ENCODE measurements at places on chromosomes 2 and 18.

GRCh38 chr2:151670846-151671597 lies 63.3 kb downstream of the NEB start:
- DNase-seq, result no peak

GRCh38 chr2:45952591-45952990 lies 301.1 kb downstream of the PRKCE start:
- DNase-seq, result no peak

DNA sequence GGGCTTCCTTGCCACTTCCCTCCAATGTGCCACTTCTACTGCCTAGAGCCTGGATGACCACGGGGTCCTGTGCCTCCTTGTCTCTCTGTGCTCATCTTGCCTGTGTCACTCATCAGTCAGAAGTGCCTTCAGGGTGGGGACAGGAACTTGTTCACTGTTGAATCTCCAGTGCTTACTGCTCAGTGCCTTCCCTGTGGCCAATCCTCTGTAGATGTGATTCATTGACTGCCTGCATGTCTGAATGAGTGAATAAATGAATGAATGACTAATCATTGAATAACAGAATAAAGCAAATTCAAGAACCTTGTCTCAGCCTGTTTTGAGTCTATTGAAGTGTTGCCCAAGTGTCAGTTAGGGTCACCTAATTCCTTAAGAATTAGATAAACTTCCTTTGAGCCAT lies 42.3 kb upstream of the FAM136A start:
- DNase-seq, result no peak

- DNase-seq, result no peak
These were observed 36.0 kb downstream of the SULT1C2 start for GRCh38 chr2:108324531-108325255.

DNA sequence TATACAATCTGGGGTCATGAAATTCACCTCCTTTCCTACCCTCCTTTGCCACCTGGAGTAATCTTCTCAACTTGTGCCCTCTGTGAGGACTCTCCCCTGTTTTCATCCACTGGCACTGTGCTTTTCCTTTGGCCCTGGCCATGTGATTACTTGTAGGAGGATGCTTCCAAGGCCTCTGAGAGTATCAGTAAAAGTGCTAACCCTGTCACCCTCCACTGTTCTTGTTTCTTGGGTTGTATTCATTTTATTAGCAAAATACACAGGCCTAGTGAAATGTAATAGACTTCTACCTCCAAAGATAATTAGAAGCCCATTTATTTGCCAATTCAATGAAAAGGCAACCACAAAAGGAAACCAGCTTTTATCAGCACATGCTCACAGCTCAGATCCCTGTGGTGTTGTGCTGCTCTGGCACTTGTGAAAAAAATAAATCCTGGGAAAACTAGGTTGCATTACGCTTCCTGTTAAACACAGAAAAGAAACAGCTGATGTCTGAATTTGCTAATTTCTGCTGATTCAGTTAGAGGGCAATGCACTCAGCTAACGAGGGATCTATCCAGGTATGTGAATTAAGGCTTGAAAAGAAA lies 357.5 kb upstream of the ETAA1 start:
- no peak for DNase-seq

DNA sequence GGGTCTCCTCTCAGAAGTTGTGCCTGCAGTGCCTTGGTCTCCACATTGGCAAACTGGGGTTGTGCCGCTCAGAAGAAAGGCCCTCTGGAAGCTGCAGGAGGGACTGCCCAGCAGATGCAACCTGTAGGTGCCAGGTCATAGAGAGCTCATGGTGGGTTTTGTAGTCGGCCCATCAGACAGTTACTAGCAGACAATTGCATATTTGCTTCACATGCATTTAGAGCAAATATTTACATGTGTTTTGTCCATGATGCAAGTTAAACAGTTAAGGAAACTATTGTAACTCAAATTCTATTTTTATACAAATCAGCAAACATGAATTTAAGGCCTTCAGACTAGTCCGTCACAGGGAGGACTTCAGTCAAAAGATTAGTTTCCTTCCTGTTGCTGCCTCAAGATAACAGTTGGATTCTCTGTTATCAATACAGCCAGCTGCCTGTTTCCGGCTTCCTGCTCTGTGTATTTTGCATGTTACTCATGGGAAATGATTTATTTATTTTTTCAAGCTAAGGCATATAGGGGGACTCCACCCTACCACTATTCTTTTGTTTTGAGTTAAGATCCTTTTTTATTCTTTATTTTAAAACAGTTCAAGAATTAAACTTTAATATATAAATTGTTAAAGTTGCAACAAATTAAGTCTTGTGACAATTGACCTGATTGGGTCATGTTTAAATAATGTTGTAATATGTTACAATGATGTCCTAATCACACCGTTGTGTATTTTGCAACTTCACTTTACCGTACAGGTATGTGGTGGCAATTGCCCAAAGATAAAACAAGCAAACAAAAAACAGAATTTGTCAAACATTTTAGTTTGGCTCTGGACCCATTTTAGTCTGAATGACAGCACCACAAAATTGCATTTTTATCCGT lies 133.5 kb downstream of the SPTBN1 start:
- DNase-seq, result no peak

DNA sequence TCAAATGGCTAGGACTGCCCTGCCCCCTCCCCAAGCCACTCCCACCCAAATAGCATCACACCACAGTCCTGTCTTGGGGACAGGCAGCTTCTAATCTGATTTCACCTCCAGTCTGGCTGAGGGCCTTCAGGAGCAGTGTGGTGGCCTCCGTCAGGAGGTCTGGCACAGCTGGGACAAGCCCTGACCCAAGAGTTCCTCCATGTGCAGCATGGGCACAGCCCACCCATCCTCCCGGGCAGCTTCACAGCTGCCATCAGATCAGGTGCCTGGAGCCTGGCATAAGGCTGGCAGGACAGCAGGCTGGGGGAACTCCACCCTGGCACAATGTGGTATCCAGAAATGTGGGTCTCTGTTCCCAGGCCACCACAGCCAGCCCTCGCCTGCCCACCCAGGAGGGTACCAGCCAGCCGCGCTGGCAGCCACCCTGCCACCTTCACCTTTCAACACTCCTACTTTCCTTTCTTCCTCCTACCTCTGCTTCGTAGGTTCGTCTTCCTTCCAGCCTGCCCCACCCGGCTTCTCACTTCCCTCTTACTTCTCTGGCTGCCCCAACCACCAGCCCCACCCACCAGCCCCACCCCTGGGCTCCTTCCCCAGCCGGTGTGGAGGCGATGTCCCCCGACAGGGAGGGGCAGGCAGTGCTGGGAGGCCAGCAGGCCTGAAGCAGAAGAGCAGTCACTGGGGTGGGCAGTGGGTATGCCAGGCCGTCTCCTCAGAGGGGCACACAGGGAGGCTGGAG lies at the start of gene CAPG:
Gene CAPG (minus strand): TSS at position 522 of the 739 bp plus-strand sequence. CDS start 8,221 bp downstream, outside the sequence.
- no peak for DNase-seq

DNA sequence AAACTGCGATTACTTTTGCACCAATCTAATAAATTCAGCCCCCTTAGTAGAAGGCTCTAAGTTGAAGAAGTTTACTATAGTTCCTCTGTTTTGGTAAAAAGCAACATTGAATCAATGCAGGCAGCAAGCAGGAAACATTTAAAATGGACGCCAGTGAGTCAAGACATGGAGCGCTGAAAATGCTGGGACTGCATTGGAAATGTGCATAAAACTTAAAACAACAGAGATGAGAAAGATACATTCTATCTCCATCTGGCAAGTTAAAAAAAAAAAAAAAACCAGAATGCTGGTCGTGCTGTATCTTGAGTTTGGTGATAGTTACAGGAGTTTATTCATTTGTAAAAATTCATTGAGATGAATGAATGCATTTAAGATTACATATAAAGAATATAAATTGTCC lies 117.0 kb upstream of the TWIST2 start:
- no peak for DNase-seq

DNA sequence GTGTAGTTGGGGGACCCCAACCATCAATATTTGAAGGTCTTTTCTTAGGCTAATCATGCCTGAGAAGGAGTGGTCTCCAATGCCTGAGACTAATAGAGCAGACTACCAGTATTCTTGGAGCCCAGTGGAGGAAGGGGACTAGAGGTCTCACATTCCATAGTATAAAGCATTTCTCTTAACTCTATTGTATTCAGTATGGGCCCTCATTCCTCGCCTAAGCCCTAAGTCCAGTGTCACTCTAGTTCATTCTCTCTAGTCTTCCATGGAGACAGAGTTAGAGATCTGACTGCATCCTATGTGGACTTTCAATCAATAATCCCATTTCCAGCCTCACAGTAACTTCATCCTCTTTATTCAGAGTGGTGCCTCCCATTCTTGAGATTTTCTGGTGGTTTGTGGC lies 29.7 kb upstream of the MAP4K4 start:
- no peak for DNase-seq

- no peak for DNase-seq
These were observed 151.2 kb downstream of the CAPN13 start for GRCh38 chr2:30656079-30656478.

GRCh38 chr2:54133056-54133455 lies 17.6 kb downstream of the ACYP2 start:
- no peak for DNase-seq

DNA sequence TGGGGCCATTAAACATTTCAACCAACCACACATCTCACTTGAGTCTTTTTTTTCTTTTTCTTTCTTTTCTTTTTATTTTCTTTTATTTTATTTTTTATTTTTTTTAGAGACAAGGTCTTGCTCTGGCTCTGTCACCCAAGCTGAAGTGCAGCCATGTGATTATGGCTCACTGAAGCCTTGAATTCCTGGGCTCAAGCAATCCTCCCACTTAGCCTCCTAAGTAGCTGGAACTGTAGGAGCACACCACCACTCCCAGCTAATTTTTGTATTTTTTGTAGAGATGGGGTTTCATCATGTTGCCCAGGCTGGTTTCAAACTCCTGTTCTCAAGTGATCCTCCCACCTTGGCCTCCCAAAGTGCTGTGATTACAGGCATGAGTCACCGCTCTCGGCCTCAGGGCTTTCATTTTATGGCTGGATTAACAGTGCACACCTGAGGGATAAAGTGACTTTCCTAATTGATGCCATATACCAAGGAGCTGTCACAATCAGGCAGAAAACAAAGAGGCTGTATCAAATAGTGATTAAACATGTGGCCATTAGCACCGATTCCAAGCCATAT lies 21.5 kb downstream of the KIAA2012 start:
- no peak for DNase-seq

GRCh38 chr2:217101972-217102371 lies 242.1 kb upstream of the TNP1 start:
- DNase-seq, result no peak

- no peak for DNase-seq
These were observed 481.2 kb downstream of the NUP35 start for GRCh38 chr2:183605440-183605839.

DNA sequence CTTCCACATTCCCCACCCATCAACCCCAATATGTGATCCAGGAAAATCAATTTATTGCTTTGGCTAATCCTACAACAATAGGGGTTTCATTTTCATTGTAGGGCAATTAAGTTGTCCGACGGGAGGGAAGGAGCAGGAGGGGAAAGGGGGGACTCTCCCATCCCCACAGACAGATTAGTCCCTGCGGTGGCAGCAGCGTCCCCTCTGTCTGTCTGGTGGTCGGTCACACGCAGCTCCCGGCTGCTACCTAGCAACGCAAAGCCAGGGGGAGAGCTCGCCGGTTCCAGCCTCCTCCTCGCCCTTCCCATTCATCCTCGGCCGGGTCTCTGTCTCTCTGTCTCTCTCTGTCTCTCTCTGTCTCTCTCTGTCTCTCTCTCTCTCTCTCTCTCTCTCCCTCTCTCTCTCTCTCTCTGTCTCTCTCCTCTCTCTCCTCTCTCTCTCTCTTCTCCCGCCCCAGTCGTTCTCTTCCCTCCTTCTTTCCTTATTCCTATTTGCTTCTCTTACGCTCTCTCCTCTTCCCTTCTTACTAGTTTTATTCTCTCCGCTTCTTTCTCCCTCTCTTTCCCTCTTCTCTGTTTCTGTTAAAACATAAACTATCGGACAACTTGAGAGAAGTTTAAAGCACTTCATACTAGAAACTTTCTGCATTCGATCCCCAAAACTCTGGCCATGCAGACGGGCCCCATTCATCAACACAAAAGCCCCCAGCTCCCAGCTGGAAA lies 1.2 kb downstream of the LRP2 start:
- no peak for DNase-seq

GRCh38 chr2:23213196-23213595 lies 171.8 kb upstream of the KLHL29 start:
- DNase-seq, result no peak

DNA sequence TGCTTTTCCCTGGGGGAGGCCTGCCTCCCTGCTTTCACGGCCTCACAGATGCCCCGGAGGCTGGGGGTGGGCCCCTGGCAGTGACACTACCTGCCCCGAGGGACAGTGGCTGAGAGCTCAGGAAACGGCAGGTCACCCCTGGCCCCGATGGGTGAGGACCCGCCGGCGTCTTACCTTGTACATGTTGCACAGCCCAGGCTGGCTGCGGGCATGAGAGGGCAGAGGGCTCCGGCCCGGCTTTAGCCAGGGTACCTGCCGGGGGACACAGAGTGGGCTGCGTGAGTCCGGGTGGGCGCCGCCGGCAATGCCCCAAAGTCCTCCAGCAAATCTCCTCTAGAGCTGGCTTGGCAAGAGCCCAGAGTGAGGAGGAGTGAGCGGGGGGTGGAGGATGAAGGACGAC lies 122.9 kb downstream of the MBP start:
- no peak for DNase-seq

DNA sequence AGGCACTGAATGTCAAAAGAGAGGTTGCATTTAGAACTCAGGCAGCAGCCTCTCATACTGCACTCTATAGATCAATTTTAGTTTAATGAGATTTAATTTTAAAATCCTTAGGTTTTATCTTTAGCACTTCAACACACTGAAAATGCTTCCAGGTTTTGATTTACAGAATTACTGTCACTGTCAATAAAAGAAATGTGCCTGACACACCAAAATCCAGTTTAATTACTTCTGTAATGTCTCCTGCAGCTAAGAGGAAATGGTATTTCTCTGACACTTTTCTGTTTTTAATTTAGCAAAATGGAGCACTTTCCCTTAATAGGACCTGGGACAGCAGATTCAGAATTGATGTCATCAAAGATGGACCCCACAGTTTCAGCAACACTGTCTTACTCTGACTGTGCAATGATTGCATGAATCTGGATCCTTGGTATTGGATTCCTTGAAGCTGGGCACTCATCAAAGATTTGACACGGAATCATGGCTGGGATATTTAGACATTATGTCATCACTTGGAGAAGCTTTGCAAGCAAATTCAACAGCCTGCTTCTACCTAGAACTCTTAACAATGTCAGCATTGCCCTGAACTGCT lies 576.5 kb downstream of the NRXN1 start:
- no peak for DNase-seq
